GM18507 (cell line): ENCODE measurements at places on chromosomes 7 and 10.

GRCh38 chr10:25820874-25821273 lies 113.2 kb upstream of the MYO3A start:
- no peak for DNase-seq

- no peak for DNase-seq
Observed at GRCh38 chr7:1458683-1459511, at the start of gene MICALL2. MICALL2 (minus strand) TSS chr7:1459470; CDS start chr7:1459326, 144 bp downstream.

DNA sequence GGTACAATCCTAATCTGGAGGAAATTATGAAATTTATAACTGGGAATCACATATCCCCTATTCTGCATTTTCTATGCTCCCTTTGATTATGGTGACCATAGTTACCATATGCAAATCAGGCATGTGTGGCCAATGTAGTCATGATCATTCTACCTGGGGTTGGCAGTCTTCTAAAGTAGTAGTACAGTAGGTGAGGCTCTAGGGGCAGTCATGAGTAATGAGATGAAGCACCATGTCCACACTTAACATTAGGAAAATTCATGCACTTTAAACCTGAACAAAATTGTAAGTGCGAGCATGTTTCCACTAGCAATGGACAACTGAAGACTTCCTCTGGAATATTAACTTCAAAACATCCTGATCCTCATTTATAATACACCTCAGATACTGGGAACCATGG lies 545.9 kb downstream of the SUGCT start:
- no peak for DNase-seq

DNA sequence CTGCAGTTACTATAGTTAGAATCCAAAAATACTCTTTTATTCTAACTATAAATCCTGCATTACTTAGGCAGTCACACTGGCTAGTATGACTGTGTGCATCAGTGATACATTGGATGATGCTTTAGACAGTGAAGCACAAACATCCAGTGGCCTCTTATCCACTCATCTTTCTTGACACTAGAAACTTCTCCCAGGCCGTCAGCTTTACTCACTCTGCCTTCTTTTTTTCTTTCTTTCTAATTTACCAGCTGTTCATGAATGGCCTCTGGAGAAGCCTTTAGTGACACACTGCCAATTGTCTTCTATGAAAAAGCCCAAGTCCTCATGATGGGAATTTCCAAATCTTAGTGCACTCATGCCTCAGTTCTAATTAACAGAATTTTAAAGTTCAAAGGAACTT lies 26.2 kb upstream of the C10orf90 start:
- no peak for DNase-seq

DNA sequence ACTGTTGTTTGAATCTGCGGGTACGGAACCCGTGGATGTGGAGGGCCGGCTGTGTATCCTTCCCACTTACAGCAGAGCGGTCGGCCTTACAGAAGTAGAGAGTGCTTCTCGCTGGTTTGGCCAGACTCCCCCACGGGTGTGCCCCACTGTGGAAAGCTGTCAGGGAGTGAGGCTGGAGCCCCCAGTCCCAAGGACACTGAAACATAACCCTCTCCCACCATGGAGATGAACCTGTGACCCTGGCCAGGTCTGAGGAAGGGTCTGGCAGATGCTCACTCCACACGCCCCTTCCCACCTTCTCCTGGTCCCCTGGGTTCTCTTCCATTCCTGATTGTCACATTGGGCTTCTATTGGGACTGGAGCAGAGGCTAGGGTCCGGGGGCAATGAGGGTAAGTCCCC lies 39.6 kb downstream of the TSPAN15 start:
- no peak for DNase-seq

GRCh38 chr7:34156336-34156735 lies 251.0 kb downstream of the BMPER start:
- DNase-seq = no peak

DNA sequence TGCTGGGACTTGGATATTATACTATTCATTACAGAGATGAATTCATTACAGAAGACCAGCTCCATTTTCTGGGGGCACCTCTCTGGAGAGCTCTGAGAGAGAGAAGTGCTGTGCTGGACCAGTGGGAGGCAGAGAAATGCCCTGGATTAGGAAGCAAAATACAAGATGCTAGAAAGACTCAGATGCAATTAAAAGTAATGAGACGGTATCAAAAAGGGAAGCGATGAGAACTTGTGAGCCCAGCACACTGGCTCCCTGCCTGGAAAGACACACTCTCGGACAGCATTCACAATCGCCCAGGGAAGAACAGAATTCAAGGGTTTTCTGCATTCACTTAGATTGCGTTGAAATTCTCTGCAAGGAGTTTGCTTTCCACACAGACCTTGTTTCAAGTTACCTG lies 3.5 kb upstream of the FRAT2 start:
- DNase-seq = no peak

DNA sequence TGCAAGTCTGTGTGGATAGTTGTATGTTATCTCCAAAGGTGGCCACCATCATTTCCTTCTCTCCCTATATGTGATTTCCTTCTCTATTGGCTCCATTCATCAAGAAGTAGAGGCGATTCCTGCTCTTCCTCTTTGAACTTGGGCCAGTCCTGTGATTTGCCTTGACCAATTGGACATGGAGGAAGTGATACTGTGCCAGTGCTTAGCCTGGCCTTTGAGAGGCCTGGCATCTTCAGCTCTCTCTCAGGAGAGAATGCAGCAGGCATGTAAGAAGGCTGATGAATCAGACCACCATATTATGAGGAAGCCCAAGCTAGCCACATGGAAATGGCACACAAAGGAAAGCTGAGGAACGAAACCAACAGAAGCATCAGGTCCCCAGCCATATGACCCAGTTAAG lies 195.0 kb upstream of the SVIL start:
- DNase-seq = no peak

DNA sequence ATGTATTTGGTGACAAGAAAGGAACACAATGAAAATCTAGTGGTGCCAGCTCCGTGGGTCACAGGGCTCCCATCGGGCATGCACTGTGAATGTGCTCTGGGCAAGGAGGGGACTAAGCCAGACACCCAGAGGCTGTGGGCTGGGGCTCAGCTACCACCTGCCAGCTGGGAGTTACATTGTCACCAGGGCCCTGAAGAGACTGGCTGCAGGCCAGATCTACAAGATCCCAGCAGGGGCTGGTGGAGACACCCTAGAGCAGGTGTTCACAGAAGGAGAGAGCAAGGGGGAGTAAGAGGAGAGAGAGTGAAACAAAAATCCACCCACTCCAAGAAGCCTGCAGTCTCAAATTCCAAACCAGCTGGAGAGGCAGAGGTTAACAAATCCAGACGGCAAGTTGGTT lies 116.6 kb upstream of the ADCY1 start:
- DNase-seq = no peak

GRCh38 chr7:134710854-134711624 lies 64.4 kb downstream of the BPGM start:
- no peak for DNase-seq

DNA sequence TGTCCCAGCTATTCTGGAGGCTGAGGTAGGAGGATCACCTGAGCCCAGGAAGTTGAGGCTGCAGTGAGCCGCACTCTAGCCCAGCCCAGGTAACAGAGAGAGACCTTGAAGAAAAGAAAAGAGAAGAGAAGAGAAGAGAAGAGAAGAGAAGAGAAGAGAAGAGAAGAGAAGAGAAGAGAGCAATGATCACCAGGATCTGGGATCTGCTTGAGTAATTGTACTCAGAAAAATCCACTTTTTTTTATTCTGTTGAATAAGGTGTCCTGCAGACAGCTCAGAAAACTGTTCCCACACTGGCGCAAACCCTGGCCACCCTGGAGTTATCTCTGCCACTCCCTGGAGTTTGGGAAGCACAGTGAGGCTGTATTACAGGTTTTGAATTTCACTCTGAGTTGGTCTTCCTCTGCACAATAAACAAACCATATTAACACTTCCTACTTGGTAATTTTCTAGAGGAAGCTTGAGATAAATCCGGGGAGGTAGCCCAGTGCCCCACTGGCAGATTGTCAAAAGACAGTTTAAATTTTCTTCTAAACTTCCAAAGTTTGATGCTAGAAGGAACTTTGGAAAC lies 9.6 kb upstream of the OAT start:
- DNase-seq = no peak

- no peak for DNase-seq
Observed at GRCh38 chr10:12507165-12507850, 158.0 kb downstream of the CAMK1D start.

DNA sequence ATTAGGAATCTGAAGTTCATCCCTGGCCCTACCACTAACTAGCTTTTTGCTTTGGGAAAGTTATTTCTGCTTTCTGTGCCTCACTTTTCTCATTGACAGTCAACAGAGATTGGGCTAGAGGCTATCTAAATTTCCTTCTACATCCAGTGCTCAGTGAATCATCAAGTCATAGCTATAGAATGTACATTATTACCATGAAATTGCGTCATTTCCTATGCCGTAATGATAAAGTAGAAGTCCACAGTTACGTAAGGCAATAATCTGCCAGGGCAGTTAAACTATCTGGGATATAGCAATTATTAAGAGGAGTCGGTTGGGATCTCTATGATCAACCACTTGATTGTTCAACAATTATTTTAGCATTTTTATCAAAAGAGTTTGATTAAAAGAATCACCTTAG lies 64.4 kb downstream of the ITGB8 start:
- no peak for DNase-seq
